ENCODE measurements at places on chromosomes 4 and X. TPM values are rescaled to one million over a fixed set of nuclear protein-coding genes. Genes with fewer than 3 reads are reported as not detected.

- DNase-seq: no peak
Measured at GRCh38 chrX:100946299-100946927, 17.7 kb upstream of the XKRX start.

DNA sequence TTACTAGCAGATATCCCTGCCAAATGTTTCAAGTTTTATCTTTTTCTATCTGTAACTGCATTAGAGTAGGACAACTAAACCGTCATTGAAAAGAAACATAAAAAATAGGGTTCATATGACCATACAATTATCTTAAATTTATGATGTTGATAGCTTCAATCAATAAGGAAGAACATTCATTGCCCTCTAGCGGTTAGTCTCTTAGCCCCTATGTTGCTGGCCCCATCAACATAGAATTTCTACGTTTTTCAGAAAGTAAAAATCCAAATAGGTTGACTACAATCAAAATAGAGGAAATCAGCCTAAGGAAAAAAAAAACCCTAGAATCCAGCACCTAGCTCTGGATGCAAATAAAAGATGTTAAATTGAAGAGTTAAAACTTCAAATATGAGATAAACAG, 225.1 kb upstream of the ITM2A start:
- DNase-seq: no peak

The PNMA6A gene
- 1.4 TPM for total RNA-seq

- no peak for DNase-seq
Measured at GRCh38 chr4:36363024-36363423, 81.6 kb downstream of the DTHD1 start.

The S100G gene
- not detected for total RNA-seq

Data from left ventricle myocardium inferior (tissue), 1 donor.